Esophagus squamous epithelium (tissue), 5 donors: ENCODE measurements at places on chromosomes 12 and 14.

- DNase-seq = no peak
These were observed 45.7 kb upstream of the OTX2 start for GRCh38 chr14:56855891-56856461.

DNA sequence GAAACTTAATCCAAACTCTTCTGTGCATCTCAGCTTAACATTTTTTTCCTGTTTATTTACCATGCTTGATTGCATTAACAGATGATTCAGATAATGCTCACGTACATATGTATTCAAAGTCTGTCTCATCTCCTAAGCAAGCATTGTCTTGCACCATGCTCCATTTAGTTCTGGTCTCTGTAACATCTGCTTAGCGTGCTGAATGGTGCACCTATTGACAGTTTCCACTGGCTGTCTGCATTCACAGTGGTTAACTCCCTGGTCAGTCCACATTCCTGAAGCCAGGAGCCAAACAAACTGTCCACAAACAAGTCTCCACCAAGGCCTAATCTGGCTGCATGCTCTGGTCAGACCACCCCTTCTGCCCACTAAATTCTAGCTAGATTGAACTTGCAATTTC, 83.9 kb downstream of the KNTC1 start:
- no peak for DNase-seq

GRCh38 chr14:23532658-23533057, 18.9 kb downstream of the ZFHX2 start:
- DNase-seq = no peak

DNA sequence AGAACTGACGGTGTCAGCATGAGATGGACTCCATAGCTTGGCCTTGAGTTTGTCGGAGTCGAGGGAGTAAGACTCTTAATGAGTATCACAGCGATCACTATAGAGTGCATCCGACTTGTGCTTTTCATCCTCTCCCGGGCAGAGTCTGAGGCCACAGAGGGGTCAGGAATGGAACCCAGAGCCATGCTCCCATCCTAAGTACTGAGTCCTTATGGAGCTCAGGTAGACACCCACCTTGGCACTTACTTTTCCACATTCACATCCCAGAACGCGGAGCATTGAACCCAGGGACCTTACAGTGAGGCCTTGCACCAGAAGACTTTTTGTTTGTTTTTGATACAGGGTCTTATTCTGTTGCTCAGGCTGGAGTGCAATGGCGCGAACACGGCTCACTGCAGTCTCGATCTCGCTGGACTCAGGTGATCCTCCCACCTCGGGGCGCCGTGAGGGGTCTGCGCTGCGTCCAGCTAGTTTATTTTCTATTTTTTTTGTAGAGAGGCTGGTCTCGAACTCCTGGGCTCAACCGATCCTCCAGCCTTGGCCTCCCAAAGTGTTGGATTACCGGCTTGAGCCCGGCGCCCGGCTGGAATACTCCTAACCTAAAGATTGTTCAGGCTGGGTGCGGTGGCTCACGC, 719 bp upstream of the SRSF9 start:
- DNase-seq = no peak

- no peak for DNase-seq
These were observed 16.4 kb upstream of the KERA start for GRCh38 chr12:91074154-91074709.

GRCh38 chr12:111099186-111099585, 178.8 kb upstream of the MYL2 start:
- no peak for DNase-seq

DNA sequence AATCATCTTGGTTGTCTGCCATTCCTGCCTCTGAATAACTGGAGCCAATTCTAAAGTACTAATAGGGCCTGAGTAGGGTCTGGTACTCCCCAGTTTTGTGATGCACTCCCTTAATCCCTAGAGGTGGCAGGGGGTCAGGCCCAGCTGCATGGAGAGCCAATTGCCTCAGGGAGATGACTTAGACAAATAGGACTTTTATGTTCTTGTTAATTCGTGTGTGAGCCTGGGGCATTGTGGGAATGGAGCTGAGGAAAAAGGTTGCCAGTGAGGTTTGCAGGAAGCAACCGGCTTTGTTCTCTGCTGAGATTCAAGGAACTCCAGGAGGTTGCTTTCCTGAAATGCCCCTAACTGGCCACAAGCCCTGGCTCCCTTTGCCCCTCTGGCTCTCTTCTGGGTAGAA, 6.8 kb upstream of the DCD start:
- DNase-seq = no peak

DNA sequence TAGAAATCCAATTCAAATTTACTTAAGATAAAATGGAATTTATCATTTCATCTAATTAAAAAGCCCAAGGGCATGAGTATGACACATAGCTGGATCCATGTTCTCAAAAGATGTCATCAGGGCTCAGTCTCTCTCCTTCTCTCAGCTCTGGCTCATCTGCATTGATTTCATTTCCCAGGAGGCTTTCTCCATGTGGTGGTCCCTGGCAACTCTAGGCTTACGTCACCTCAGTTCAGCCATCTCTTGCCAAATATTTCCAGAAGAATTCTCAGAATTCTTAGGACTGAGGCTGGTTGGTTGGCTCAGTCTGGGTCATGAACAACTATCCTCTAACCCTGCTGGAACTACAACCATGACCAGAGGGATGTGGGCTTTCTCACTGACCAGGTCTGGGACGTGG, 65.3 kb downstream of the FOS start:
- DNase-seq = no peak

DNA sequence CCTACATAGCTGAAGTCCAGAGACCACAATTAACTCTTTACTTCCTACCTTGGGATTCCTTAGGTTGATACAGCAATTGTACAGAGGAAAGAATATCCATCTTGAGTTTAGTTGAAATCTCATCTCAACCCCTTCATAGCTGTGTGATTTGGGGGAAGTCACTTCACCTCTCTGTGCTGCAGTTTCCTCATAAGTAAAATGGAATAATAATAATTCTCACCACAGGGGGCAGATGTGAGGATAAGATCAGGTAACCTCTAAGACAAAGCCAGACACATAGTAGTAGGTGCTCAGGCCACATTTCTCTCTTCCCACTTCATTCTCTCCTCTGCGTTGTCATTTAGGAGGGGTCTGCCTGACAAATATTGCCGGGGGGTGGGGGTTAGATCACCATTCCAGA, 6.7 kb downstream of the FOXN4 start:
- no peak for DNase-seq

DNA sequence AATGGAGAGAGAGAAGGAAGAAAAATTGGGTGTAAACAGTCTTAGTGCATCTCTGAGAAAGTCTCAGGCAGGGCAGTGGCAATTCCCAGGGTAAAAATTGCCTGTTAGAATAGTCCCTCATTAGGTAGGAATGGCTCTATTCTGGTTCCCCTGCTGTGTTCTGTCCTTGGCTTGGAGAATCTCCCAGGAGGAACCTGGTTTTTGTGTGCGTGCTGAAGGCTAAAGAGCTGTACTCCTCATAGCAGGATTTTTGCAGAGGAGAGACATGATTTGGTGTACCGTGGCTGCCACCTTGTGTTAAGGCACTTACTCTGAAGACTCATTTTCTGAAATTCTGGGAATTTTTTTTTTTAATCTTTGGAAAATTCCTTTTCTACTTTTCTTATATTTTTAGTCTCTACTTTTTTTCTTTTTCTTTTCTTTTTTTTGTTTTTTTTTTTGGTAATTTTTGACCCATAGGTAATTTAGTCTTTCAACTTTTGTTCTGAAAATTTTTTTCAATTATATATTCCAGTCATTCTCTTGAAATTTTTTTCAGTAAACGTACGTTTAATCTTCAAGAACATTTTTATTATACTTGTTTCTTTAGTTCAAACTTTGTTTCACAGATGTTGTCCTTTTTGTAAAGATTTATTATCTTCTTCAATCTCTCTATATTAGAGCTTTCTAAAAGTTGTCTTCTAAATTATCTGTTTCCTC, 63.8 kb downstream of the FBXO33 start:
- DNase-seq = no peak

DNA sequence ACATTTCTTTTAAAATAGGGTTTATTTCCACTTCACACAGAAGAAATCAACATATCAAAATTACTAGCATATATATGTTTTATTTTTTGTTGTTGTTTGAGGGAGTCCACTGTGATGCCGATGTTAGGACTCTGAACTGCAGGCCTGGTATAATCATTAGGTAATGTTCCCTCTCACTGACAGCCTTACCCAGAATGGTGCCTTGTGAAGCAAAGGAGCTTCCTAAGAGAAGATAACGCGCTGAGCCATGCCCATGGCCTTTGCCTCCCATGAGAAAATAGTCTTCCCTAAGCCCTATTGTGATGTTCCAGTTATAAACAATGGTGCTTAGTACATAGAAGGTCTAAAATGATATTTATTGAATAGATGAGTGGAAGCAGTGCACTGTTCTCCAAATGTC, 12.0 kb downstream of the GNG2 start:
- no peak for DNase-seq

GRCh38 chr14:89186856-89187376, 230.1 kb downstream of the FOXN3 start:
- DNase-seq = no peak

GRCh38 chr14:96806836-96807235, 9.7 kb downstream of the VRK1 start:
- DNase-seq = no peak
